ENCODE measurements at places on chromosomes 5 and 9.
A peak's percentile ranks its signal among the peaks of the same experiment; 100 is the strongest.

- DNase-seq: no peak
Observed at GRCh38 chr5:150080696-150081435, 5.5 kb downstream of the CSF1R start.

DNA sequence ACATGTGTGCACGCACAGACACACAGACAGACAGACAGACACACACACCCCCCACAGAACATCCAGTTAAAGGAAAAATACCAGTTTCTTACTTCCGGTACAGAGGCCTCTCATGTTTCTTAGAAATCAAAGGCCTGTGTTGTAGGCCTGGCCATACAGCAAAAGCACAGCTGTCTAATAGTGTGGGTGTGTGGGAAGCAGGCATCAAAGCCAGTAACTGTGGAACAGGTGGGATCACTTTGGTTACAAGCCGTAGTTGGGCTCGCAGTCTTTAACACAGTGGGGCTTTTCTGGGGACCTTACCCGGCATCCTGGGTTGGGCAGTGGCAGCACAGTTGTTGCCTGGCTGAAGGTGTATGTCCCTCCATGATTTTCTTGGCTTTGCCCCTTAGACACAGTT lies 55.2 kb downstream of the FBXL7 start:
- no peak for DNase-seq

GRCh38 chr5:89246252-89246651 lies 363.3 kb upstream of the MEF2C start:
- no peak for DNase-seq

DNA sequence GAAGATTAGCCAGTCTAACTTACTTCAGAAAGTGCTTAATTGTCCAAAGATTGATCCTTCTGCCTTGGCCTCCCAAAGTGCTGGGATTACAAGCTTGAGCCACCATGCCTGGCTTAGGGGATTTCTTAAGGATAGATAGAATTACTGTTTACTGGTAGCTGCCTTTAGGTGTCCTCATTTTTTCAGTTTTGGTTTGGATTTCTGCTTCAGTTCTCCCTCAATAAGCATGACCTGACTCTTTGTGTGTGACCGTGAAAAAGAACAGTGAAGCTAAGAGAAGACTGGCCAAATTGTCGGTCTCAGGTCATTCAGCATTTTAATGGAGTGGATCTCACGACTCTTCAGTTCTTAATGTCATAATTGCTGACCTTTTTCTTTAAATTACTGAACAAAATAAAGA lies 22.9 kb upstream of the CMYA5 start:
- no peak for DNase-seq

DNA sequence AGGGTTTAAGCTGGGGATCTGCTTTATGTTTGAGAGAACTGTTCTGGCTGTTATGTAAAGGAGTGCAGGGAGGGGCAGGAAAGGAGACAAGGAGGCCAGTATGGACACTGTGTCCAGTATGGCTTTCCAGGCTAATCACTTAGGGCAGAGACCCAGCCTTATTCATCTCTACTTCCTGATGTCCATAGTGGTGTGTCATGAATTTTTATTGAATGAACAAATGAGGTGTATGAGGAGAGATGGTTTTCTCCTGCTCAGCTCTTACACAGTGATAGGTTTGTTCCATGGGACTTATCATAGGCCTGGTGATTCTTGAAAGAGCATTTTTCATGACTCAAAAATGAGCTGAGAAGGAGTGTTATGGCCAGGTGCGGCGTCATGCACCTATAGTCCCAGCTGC lies 20.5 kb upstream of the FGFR4 start:
- DNase-seq: no peak

DNA sequence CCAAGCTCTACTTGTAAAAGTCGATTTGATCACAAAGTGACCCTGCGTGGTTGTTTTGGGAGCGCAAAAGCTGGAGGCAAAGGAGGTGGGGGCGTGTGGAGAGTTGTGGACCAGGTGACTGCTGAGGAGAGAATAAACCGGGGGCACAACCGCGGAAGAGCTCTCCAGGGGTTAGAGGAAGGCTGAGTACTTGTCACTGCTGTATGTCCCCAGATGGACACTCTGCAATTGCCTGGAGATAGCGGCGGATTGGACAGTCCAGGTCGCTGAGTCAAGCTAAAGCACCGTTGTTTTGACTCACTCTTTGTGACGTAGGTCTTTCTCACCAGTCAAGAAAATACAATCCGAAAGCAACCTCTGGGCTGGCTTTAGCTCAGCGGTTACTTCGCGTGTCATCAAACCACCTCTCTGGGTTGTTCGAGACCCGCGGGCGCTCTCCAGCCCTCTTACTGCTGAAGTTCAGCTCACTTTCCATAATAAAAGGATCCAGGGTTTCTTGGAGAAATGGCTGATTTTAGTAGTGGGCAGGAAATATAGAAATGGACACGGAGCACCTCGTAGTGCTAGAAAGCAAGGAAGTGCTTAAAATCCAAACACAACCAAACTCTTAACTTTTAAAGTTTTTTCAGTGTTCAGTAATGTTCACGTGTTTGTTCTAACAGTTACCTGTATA lies 25.7 kb downstream of the ZMAT2 start:
- peak; percentile 92 for DNase-seq

DNA sequence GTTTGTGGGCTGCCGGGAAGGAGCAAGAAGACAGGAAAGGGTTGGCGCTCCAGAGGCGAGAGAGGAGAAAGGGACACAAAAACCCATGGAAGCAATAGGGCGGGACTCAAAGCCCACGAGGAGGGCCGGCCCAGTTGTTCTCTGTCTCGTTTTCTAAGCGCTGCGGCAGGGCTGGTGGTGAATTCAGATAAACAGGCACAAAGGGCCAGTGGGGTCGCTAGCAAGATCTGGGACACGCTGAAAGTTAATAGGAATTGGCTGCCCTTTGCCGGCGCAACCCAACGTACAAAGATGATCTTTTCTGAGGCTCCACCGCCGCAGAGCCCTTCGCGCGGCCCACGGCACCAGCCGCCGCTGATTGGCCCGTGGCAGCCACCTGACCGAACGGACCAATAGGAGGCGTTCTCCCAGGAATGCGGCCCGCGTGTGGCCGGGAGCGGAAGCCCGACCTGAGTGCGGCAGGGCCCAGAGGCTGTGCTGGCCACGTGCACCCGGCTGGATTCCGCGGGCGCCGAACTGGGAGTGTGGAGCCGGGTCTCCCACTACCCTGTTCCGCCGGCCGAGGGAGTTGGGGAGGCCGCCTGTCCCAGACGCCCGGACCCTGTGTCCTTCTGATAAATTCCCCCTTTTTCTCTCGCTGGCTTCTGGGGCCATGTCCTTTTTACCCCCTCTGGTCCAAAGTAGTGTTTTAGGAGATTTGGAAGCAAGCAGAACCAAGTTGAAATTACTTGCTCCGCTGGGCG lies 16.8 kb upstream of the NSD1 start:
- peak; percentile 92 for DNase-seq

GRCh38 chr5:77329664-77330430 lies 119.4 kb downstream of the PDE8B start:
- DNase-seq: no peak

- no peak for DNase-seq
Observed at GRCh38 chr5:113215401-113216060, 219.3 kb downstream of the TSSK1B start.

- no peak for DNase-seq
Observed at GRCh38 chr5:168006456-168007130, 284.9 kb upstream of the WWC1 start.

DNA sequence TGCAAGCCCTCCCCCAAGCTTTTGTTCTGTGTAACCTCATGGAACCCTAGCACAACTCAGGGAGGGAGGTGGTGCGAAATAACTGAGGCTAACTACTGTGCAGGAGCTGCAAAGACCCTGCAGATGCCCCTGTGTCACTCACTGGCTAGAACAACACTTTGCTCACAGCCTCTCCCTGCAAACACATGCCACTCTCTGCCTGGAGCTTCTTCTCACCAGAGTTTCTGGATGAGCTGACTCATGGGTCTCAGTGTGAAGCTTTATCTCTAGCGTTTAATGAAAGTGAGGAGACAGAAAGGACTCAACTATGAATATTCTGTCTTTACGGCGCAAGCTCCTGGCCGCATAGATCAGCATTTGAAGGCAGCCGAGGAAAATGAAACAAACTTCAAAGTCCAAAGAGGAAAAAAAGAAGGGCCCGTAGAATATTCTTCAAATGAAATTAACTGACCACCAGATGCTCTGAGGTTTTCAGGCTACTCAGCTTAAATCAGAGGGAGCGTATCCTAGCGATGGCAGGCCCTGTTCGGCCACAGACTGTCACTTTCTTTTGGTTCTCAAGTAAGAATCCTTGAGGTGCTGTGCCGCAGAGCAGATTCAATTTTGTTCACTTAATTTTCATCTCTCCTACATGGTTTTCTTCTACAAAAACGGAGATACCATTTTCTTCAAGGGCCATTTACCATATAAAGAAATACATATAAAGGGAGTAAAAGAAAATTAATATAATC lies 77.7 kb upstream of the TAS2R1 start:
- DNase-seq: no peak

DNA sequence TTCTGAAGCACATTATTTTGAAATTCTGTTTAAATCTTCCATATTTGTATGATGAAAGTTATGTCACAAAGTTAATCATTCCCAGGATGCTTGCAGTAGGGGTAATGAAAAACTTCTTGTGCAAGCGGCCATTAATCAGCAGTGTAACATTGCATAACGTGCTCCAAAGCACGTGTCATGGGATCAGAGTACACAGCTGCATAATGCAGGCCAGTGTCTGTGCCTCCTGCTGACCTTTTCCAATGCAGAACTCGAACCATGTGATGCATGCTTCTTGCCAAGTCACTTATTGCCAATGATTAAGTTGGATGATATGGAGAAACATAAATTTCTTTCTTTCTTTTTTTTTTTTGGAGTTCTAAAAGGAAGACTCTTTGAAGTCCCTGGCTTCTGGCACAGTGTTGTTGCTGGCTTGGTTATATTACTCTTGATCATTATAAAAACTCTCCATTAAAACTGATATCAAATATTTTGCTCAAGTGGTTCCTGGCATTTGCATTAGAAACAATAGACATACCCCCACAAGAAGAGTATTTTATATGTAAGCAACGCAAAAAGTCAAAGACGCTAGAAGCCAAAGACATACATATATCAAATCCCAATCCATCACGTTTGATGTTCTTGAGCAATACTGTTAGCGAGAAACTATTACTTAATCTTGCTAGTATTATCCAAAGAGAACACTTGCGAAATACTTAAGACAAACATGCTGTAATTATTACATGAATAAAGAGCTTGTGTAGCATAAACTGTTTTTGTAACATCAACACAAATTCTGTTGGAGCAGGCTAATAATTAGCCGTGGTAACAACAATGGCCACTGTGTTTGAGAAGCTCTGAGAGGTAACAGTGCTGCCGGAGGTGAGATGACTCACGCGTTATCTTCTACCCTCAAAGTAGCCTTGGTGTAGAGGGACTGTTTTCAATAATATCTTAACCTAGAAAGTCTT lies 164.2 kb downstream of the AUH start:
- no peak for DNase-seq

- DNase-seq: peak; percentile 68
Observed at GRCh38 chr5:148443998-148444397, 60.2 kb downstream of the FBXO38 start.

DNA sequence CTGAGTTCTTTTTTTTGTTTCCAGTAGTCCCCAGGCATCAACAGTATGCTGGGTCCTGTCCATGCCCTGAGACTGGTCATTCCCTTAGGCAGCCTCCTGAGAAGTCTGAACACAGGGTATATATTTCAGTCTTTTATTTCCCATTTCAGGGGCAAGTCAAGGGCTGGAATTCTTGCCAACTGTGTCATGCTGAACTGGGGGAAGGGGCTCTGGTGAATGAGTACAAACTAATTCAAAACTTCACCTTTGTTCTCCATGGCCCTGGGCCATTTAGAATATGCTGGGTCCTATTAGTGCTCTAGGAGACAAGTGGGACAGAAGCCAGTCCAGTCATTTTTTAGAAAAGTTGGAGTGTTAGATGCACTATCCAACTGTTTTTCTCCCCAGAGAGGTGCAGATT lies 170.3 kb downstream of the TMC1 start:
- DNase-seq: no peak

DNA sequence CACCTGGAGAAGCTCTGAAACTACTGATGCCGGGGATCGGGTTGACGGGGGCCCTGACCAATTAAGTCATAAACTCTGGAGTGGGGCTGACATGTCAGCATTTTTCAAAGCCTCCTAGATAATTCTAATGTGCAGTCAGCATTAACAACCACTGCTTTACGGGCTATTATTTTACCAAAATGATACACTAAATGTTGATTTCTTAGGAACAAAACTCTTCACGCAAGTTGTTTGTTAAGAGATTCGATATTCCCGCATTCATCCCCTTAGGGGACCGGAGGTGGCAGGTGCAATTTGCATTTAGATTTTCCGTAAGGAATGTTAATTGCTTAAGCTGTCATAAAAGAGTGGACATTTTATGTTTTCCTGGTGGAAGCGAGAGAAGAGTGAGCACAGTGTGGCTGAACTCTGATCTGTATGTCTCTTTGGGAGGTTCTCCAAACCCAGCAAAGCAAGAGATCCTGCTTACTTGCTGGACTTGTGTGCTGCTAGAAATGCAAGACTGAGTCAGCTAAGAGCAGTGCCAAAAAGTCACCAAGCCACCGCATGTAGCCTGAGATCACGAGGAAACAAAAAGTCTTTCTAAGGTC lies 77.6 kb downstream of the UGCG start:
- no peak for DNase-seq

- no peak for DNase-seq
Observed at GRCh38 chr5:177594071-177594470, 2.1 kb downstream of the TMED9 start.

DNA sequence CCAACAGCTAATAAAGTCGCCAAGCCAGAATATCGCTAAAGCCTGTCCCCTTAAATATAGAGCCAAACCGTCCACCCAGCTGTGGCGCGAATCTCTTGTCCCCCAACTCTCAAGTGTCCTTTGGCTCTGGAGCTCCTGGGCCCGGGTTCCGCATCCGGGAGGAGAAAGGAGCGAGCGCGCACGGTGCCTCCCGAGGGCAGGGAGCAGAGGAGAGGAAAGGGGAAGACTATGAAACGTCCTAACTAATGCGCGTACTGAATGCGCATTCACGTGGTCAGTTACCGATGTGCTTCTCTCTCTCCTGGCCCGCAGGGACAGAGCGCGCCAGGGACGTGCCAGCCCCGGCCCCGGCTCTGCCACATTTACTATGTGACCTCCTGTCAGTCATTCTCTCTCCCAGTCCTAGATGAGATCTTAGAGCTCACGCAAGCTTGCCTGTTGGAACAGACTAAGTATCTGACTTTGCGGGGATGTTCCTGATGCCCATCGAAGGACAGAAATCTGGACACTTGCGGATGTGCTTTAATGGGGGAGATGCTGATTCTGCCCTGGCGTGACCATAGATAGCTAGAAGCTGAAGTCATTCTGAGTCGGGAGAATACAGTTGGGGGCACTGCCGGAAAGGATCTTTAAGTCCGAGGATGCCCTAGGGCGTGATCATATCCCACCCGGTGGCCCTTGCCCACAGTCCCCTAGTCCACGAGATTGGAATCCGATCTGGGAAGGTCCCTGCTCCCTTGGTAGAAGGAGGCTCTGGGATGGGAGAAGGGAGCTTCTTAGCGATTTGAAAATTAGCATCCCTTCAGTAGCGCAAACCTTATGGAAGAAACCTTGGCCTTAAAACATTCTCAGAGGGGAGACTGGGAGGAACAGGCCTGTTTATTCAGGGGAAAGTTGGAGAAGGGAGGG lies 5.7 kb upstream of the EBF1 start:
- DNase-seq: no peak

- no peak for DNase-seq
Observed at GRCh38 chr9:99348289-99348688, 126.2 kb downstream of the SEC61B start.

Data from activated CD4-positive, alpha-beta T cell treated with anti-CD3 and anti-CD28 coated beads, Interleukin-2, Interleukin-6, amounts not matched to agents 100 ng/mL and 50 ng/mL, durations not matched to agents 16 hours and 8 hours (primary cell).